ENCODE measurements at places on chromosomes 7 and 10.

GRCh38 chr10:75203724-75204123 lies 6.9 kb upstream of the VDAC2 start:
- no peak for DNase-seq

- DNase-seq: no peak
Measured at GRCh38 chr7:47896809-47897423, 51.4 kb downstream of the PKD1L1 start.

GRCh38 chr7:28531291-28531690 lies 119.0 kb downstream of the CREB5 start:
- DNase-seq: no peak

DNA sequence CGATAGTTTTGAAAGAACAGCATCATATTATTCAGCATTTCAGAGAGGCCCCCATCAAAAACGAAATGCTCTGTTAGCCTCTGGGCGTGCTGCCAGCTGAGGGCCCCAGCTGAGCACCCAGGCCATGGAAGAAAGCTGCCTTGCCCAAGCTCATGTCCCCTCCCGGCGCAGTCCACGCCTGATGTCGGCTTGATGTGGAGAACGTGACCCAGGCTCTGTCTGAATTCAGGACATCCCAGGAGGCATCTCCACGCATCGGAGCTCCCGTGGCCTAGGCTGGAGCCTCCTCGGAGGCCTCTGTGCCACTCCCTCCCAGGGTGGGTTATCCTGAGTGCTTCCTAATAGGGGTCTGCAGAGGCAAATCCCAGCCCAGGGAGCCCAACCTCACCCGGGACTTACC lies 218.3 kb upstream of the AKR1E2 start:
- no peak for DNase-seq

- no peak for DNase-seq
Measured at GRCh38 chr10:34319197-34319846, 495.8 kb downstream of the PARD3 start.

GRCh38 chr7:6228361-6229229 lies 43.8 kb downstream of the CYTH3 start:
- DNase-seq: no peak

DNA sequence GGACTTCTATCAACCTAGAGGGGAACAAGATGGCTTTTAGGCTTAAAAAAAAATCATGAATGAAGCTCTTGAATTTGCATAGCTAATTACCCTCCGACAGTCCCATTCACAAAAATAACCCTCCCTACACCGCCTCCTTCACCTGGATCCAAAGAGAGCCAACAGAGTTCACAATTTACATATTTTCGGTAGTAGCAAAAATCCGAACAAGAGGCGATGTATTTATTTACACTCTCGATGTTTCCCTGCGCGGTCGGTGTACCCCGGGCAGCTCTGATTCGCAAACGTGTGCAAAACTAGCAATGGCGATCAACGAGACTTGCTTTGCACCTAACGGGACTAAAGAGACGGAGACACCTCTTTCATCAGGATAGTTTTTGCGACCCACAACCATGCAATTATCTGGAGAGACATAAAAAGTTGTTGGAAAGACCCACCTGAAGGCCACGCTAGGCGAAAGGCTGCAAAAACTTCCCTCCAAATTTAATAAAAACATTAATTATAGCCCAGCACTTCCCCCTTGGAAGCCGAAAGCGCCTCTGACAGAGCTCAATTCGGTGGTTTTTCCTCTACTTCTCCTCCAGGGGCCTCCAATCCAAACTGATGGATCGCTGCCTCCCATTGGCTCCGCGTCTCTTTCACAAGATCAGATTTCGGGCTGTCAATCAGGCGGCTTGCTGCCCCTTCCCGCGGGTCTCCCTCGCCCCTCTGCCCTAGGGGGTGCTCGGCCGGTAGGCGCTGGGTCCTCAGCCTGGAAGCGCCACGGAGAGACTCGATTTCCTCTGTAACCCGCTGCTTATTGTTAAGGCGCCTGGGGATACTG lies at the start of gene ETV1:
Gene ETV1, minus strand, starts transcription at position 541 of the 823 bp plus-strand sequence. CDS start 614 bp downstream, outside the sequence.
- DNase-seq: no peak

- DNase-seq: no peak
Measured at GRCh38 chr7:102908676-102909075, 4.1 kb upstream of the LRRC17 start.

GRCh38 chr7:135558337-135558767 lies 635 bp downstream of the NUP205 start:
- peak; percentile 63 for DNase-seq

DNA sequence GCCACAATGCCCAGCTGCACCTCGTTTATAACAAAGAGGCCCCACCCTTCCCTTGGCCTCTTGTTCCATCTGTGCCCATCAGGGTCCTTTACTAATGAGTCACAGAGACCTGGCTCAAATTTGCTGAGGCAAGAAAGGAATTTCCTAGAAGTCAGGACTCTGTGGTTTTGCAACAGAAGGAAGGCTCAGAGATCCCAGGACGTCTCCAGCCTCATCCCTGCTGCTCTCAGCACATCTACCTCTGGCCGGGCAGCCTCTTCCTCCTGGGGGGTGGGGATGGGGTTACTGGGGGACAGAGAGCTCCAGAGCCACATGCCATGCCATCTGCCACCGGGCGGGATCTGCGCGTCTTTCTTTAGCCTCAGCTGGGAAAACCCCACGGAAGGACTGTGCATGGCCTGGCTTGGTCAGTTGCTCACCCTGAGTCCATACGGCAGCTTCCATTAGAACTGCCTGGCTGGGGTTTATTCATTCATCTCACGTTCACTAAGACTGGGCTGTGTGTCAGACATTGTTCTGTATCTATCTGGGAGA lies 41.9 kb upstream of the PSMG3 start:
- no peak for DNase-seq

DNA sequence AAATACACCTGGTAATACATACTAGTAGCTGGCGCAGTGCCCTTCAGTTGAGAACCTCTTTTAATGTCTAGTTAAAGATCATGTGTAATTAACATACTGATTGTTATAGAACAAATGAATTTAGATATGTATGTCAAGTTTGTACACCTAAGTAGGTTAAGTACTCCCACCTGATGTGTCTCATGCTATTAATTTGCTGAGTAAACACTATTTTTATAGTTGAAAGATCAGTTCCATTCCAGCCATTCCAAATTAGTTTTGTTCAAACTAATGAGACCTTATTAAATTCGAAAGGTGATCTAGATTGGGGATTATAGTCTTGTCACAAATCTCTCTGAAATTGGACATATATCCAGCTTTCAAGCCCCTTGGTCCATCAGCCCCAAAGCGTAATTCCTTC lies 710.0 kb downstream of the LRMDA start:
- no peak for DNase-seq

- DNase-seq: no peak
Measured at GRCh38 chr10:67621834-67622233, 74.2 kb downstream of the CTNNA3 start.

DNA sequence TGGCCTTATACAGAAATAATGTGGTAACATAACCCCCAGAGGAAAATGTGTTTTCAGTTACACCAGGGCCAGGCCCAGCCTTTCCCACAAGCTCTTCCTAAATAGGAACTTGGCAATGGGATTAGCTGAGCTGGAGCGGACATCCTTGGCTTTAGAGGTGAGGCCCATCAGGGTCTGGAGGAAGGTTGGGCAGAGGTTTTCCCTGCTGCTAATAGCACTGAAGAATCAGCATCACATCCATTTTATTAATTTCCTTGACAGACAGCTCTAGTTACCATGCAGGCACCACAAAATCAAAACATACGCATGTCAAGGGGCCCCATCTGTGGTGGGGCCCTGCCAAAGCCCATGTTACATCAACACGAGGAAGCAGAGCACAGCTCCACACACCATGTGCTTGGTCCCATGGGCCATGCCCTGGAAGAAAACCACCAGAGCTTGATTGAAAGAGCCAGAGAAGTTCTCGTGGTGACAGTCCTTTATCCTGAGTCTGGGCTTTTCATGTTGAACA lies 566.6 kb downstream of the KCNMA1 start:
- DNase-seq: no peak

- no peak for DNase-seq
Measured at GRCh38 chr10:76786504-76787072, 851.0 kb downstream of the KCNMA1 start.

DNA sequence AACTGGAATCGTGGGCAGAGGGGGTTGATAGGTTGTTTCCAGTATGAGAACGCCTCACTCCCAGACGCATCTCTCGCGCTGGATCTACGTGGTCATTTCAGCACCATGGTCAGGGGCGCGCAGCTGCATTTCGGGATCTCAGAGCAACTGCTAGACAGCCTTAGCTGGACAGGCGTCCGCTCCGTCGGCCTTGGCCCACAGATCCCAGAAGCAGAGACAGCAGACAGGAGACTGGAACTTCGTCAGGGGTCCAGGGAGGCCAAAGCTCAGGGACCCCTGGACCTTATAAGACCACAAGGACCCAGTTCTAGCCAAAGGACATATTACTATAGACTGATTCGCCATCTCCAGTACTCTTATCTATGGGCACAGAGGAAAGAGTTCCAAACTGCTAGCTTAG lies 5.3 kb downstream of the NEUROG3 start:
- DNase-seq: no peak

- no peak for DNase-seq
Measured at GRCh38 chr10:32981760-32982159, 23.7 kb upstream of the ITGB1 start.

GRCh38 chr7:13062631-13063030 lies 375.2 kb downstream of the ARL4A start:
- DNase-seq: no peak

GRCh38 chr7:142556740-142557139 lies 192.5 kb upstream of the PRSS1 start:
- no peak for DNase-seq

DNA sequence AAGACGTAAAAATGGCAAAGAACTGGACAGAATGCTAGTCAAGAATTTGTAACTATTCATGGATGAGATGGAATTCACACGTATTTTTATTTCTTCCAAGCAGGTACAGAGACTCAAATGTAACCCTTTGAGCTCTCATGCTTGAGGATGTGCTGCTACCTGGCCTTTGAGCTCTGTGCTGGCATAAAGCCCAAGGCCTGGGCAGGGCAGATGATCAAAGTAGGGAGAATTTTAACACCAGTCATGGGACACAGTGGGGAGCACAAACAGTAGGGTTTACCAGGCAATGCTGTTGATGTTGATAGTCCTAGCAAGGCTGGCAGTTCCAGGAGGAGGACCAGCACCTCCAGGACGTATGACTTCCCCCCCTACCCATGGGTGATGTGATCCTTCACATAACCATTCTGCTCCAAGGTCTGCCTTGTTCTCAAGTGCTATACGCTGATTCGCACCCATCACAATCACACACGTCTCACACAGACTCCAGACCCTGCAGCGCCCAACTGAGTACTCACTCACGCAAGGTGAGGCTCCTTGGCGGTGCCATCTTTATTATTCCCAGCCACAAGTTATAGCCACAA lies 48.6 kb upstream of the DLG5 start:
- no peak for DNase-seq

- DNase-seq: no peak
Measured at GRCh38 chr7:28410628-28411531, 1.4 kb upstream of the CREB5 start.

DNA sequence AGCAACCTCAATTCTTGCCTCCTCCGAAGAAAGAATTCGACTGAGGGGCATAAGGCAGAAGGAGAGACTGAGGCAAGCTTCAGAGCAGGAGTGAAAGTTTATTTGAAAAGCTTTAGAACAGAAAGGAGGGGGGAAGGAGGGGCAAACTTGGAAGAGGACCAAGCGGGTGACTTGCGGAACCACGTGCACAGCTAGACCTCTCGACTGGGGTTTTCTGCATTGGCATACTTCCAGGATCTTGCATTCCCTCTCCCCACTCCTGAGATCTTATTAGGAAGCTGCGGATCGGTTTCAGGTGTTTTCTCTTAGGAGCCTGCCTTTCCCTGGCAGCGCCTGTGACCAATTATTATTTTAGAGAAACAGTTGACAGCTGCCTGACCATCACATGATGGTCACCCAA lies 20.3 kb upstream of the CPXM2 start:
- DNase-seq: no peak

DNA sequence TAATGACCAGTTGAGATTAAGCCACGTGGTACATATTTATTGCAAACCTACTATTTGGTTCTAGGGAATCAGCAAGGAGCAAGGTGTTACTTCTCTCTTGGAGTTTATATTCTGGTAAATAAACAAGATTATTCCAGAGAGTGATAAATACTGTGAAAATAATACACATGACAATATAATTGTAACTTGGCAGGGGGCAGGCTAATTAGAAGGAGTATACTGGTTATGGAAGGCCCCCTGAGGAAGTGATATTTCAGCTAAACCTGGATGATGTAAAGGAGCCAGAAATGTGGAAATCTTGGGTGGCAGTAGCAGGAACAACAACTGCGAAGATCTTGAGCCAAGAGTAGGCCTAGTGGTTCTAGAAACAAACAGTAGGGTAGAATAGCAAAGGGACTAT lies 111.8 kb downstream of the SDK1 start:
- no peak for DNase-seq

DNA sequence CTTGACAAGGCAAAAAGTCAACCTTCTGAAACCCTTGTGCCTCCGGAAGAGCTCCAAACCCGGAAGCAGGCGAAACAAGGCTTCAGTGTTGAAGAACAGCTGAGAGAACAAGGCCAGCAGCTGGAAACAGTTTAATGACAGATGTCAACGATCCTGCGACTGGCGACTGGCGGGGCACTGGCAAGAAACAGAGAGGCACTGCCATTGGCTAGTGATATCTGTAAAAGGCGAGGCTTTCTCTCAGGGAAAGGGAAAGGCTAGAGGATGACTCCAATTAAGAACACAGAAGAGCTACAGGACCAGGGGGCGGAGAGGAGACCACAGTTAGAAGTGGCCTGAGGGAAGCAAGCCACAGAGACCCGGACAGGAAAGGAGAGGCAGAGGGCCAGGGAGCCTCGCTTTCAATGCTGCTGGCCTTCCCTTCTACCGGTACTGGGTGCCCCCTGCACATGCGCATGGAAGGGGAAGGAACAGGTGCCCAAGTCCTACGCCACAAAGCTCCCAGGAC lies 19.4 kb downstream of the ITGB1 start:
- no peak for DNase-seq

DNA sequence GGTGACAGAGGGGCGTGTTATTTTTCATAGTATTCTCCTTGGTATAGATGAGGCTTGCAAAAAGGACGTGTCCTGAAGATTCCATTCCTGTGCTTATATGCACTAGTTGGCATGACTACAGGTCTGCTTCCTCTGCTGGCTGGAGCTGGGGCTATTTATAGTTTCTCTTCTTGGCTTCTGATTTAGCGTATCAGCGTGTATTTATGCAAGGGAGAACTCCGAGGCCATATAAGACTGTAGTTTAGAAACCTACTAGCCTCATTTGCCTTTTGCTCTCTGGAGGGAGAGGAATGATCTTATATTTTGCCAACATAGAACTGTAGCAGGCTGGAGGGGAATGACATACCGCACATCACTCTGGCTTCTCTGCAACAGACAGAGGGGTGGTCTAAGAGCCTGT lies 39.7 kb downstream of the CACNB2 start:
- DNase-seq: no peak

DNA sequence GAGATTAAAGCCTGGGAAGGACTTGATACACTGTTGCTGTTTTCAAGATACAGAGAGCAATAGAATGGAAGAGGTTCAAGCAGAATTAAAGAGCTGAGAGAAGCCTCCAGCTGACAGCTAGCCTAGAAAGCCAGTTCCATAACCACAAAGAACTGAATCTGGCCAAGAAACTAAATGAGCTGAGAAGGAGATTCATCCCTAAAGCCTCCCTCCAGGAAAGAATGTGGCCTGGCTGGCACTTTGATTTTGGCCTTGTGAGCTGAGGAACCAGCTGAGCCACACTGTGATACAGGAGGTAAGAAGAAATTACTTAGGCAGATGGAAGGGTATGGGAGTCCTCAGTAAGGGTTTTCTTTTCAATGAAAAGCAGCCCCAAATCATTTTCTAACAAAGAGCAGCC lies 324.1 kb downstream of the PHF14 start:
- no peak for DNase-seq

GRCh38 chr7:149728491-149729375 lies 44.7 kb downstream of the ZNF467 start:
- DNase-seq: no peak

- no peak for DNase-seq
Measured at GRCh38 chr7:97801108-97801507, 69.2 kb downstream of the TAC1 start.
